ENCODE measurements at places on chromosomes 1 and 21.

DNA sequence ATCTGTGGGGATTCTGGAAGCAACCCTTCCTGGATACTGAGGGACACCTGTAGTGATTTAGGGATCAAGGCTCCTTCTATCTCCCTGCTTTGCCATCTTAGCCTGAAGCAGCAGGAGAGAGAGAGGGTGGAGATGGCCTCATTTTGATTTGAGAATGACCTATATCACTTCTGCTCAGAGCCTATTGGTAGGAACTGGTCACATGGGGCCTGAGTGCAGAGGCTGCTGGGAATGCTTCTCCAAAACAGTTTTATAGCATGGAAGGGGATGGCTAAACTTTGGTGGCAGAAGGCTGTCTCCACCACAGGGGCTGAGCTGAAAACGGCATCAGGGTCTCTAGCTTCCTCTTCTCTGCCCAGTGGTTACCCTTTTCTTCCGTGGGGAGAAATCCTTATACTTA, 105.8 kb downstream of the TBX19 start:
- DNase-seq: no peak

DNA sequence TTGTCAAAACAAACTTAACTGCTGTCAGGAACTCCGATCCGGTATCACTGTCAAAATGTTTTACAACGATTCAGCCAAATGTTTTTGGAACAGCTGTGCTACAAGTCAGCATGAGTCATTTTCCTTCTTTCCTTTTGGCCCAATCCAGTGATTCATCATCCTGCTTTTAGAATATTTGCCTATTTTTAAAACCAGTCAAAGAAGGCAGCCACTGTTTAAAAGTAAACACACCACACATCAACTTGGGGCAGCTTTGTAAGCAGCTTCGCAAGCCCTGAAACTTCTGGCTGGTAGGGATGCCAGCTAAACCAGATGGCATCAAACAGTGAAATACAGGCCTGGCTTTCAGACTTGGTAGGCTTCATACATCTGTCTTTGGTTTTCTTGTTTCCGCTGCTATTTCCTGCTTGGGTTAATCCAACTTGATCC, 14.9 kb downstream of the MAP3K7CL start:
- no peak for DNase-seq

DNA sequence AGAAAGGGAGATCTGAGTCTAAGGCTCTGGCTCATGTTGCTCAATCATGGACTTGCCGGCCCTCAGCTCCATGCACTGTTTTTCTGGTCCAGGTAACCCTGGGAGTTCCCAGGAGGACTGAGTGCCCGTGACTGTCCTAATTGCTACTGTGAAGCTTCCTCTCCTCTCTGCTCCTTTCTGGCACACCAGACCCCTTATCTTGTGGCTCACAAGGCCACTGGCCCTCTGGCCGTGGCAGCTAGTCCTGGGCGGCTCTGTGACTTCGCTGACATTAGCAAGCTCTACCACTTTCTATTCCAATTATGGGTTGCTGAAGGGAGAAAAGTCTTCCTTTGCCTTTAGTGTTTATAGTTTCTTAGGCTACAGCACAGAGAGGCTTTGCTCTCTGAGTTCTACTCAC, 380.2 kb downstream of the RWDD3 start:
- no peak for DNase-seq

- DNase-seq: no peak
These were observed 190.5 kb downstream of the APP start for GRCh38 chr21:25979845-25980616.

- DNase-seq: no peak
These were observed 633 bp downstream of the THEMIS2 start for GRCh38 chr1:27872802-27873551.

DNA sequence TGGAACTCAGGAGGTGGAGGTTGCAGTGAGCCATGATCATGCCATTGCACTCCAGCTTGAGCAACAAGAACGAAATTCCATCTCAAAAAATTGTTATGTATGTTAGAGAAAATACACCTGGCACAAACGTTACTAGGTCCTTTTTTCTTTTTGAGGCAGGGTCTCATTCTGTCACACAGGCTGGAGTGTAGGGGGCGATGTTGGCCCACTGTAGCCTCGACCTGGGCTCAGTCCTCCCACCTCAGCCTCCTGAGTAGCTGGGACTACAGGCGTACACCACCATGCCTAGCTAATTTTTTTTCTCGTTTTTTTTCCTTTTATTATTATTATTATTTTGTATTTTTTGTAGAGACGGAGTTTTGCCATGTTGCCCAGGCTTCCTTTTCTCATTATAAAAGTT, 4.4 kb downstream of the HAX1 start:
- peak; percentile 19 for DNase-seq

GRCh38 chr1:228697207-228698016, 37.9 kb upstream of the RHOU start:
- no peak for DNase-seq

GRCh38 chr21:15291621-15292266, 226.9 kb upstream of the NRIP1 start:
- DNase-seq: no peak

DNA sequence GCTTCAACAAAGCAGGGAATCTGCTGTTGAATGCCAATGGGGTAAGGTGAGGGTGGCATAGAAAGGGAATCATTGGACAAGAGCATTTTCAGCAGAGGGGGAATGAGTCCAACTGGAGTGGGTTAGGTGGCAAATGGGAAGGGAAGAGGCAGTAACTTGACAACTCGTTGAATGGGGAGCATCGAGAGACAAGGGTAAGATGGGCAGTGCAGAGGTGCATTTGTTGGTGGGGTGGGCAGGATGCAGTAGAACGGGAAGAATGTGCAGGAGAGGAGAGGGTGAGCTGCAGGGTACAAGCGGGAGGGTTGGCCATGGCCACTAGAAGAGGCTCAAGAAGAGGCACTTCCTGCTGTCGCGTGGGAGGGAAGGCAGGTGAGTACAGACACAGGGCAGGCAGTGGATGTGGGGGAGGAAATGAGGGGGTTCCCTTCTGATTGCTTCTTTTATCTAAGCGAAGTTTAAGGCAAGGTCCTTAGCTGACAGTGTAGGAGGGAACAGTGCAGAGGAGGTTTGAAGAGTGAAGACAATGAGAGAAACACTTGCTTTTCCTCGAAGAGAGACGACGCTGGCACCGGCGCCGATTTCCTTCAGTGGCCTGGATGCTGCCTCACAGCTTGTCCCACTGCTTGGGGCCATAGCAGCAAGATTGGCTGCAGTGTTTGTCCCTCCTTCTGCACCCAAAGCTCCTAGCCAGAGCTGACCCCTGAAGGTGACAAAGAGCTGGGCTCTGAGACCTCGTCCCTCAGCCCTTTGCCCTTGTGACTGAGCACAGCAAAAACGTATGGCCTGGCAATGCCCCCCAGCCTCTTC, 3.2 kb upstream of the IKBKE start:
- DNase-seq: no peak

- no peak for DNase-seq
These were observed 399.8 kb upstream of the LRRC7 start for GRCh38 chr1:69167876-69168275.

DNA sequence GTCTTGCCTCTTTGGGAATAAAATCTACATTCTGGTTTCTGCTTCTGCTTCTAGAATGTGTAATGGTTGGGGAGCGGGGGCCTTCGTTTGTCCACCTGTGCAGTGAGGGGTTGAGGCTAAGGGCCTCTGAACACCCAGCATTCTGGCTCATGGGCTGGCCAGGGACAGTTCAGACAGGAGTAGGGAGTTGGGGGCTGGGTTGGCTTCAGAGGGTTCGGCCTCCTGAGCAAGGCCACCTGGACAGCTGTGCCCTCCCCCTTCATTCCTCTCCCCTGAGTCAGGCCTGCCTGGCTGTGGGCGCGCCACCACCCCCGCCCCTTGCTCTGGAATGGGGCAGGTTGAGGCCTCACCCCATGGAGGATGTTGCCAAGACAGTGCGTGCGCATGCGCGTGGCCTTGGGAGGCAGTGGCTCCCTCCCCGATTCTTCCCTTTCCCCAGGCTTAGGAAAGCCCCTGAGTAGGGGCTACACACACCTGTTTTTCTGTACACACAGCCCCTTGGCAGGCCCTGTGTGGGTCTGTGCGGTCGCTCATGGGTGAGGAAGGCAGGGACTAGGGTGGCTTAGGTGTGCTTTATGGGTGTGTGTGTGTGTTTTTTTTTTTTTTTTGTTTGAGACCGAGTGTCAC, 57.0 kb downstream of the YARS1 start:
- DNase-seq: no peak

GRCh38 chr1:64487061-64487460, 17.1 kb downstream of the CACHD1 start:
- no peak for DNase-seq

DNA sequence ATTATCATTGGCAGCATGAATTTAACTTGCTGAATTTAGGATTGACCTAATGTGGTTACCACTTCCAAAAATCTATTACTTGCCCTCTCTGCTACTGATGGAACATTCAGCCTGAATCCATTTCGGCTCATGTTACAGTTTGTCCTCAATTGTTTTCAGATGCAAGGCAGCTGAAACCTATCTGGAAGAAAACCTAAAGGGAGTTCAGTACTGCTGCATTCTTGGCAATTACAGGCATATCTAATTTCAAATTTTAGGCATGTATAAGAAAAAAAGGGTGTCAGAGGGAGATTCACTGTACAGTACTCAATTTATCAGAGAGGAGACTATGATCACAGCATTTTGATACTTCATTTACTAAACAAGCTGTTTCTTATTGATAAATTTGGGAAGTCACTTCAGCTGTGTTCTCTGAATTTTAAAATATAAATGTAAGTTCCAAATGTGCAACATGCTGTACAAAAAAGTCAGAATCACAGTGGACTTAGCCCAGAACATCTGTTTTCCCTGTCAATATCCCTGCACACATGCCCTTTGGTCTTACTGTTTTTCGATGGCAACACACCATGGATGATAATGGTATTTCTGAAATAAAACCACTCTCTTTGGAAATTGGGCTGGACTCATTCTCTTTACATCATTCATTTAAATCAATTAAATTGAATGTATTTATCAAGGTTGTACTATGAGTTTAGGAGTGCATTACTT, 651.6 kb upstream of the ADGRL4 start:
- no peak for DNase-seq

DNA sequence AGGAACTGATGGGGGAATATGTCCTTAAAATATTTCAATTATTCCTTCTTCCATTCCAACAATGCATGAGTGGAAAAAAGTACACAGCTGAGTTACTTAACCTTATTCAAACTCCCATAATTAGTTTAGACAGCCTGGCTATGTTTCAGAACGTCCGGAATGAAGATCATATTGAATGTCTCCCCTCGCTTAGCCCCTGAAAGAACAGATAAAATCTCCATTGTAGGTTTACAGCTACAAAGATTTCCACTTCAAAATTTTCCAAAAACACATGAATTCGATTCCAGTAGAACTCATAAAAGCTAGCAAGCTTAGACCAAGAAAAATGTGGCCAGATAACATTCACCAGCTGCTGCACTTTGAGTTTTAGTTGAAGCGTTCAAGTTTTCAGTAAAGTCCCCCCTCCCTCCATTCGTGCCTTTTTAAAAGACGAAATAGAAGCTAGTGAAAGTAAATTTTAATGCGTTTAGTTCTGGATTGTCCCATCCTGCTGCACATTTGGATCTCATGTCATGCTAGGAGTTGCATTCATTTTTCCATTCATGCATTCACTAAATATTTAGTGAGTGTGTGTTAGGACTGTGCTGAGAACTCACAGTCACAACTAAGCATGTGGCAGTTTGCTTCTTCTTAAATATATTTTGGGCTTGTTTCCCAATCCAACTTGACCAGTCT, 29.4 kb upstream of the SSX2IP start:
- DNase-seq: no peak

- DNase-seq: no peak
These were observed 23.3 kb downstream of the CYP2J2 start for GRCh38 chr1:59903141-59903754.

DNA sequence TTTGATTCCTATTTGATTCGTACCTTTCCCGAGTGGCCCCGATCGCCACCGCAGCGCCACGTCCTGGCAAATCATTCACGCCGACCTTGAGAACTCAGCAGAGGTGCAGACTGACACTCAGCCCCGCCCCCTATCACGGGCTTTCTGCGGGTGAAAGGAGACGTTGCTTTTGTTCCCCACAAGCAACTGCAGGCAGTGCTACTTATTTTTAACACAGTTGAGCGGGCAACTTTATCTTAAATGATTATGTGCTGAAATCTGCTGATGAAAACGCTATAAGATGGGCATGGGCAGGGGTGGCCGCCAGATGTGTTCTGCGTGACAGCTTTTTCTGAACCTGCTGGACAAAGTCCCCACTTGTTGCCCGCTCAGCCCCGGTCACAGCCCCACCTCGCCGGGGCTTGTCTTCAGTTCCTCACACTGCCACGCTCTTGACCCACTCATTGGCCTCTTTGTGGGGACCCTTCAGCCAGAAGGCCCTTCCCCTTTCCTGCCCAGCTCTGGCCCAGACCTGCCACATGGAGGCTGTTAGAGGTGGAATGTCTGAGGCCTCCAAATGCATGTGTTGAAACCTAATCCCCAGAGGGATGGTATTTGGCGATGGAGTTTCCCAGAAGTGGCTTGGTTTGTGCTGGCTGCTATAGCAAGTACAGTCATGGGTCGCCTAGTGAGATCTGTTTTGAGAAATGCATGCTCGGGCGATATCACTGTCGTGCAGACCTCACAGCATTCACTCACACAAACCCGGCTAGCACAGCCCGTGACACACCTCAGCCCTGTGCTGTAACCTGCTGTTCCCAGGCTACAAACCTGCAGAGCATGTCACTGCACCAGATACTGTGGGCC, 15.7 kb upstream of the PDXK start:
- DNase-seq: no peak

DNA sequence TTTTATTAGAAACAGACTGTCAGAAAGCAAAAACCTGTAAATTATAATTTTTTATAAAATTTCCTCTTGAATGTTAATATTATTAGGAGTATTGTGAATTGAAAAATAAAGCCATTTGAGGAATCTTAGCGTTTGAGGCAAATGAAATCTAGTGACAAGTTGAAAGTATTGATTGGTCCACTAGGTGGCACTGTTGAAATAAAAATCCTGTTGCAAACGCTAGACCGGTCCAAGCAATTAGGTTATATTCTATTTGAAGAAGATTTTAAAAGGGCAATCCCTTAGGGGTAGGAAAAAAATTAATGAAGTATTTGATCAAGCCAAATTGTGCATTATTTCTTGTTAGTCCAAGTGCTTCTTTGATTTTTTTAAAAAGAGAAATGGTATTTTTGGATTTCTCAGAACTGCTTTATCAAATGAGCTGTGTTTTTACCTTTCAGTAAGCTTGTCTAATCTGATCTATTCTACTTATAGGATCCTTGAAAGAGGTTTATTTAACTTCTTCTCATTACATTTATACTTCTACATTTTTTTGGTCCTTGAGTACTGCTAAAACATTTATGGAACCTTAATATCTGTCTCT, 57.7 kb downstream of the ATG4C start:
- peak; percentile 24 for DNase-seq

GRCh38 chr1:32709476-32709875, 6.9 kb upstream of the SYNC start:
- DNase-seq: no peak
